ENCODE measurements at places on chromosomes 12 and 14.

- no peak for DNase-seq
Observed at GRCh38 chr14:73244541-73245290, 7.4 kb downstream of the PAPLN start.

- no peak for DNase-seq
Observed at GRCh38 chr12:56257491-56258067, 605 bp downstream of the ANKRD52 start.

DNA sequence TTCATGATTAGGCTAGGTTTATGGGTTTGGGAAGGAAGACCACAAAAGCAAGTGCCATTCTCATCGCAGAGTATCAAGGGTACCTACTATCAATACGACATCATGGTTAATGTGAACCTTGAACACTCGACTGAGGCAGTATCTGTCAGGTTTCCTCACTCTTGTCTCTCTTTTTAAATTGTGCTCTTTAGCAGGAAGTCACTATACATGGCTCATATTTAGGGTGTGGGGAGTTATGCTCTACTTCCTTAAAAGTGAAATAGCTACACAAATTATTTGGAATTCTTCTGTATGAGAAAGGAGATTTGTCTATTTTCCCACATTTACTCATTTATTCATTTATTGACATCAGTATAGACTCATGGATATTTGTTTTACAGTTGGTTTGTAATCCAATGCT, 5.9 kb upstream of the CLEC4E start:
- no peak for DNase-seq

DNA sequence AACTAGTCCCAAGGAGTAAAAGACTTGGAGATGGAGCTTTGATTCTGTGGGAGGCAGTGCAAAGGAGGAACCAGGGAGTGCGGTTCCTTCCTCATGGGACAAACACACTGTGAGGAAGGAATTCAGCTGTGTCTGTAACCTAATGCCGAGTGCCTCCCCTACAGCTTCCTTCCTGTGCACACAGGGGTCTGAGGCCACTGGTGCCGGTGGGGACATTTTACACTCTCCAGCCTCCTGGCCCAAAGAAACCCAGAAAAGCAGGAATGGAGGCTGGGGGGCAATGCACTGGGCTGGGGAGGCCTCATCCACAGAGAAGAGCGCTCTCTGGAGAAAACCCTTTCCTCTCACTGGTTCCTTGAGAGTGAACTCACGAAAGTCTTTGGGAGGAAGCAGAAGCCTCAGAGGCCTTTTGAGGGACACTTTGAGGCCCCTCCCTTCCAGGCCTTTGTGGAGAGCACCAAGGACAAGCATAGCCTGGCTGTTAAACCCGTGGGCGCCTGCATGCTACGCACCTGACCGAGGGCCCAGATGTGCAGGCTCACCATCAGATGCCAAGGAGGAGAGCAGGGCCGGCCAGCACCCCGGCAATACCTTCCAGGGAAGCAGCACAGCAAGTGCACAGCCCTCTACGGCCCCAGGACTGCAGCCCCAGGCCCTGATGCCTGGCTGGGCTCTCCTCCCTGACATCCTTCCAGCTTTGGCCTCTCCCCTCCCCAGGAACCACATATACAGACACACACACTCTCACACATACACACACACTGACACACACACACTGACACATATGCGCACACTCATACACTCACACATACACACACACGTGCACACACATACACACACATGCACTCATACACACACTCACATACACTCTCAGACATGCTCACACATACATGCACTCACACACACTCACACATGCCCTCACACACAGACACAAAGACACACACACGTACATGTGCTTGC, 52.0 kb downstream of the NFKBIA start:
- no peak for DNase-seq

GRCh38 chr14:80136358-80136757, 74.9 kb downstream of the DIO2 start:
- no peak for DNase-seq

DNA sequence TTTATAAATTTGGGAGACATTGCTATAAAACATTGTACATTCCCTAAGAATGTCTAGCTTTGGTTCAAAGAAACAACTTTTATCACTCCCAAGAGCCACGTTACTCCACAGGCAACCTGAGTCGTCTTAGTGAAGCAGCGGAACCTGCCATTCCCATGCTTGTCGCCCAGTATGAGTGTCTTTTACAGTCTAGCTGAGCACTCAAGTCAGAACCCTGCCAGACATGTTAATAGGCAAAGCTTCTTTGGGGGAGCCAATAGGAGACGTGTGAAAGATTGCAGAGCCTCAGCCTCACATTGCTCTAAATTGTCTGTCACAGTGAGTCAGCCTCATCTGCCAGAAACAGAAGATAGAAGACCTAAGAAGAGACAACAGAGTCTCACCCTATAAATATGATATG, 541.6 kb upstream of the FLRT2 start:
- no peak for DNase-seq

DNA sequence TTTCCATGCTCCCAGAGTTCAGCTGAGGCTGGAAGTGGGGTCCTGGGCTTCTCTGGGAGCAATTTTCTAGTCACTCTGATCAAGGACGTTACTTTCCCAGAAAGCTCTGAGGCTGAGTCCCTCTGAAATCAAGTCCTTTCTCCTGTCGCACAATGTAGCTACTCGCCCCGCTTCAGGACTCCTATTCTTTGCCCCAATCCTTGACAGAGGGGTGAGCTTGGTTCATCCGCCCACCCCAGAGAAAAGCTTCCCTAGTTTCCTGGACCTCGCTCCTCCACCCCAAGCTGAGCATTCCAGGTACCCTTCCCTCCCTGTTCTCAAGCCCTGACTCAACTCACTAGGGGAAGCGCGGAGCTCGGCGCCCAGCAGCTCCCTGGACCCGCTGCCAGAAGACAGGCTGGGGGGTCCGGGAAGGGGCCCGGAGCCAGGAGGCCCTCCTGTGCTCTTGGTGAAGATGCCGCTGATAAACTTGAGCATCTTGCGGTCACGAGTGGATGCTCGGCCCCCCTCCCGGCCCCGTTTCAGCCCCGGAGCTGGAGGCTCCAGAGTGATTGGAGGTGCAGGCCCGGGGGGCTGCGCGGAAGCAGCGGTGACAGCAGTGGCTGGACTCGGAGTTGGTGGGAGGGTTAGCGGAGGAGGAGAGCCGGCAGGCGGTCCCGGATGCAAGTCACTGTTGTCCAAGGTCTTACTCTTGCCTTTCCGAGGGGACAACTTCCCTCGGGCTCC, 1.6 kb downstream of the AGAP2 start:
- no peak for DNase-seq

- no peak for DNase-seq
Observed at GRCh38 chr12:8493084-8493483, 20.2 kb upstream of the CLEC4D start.

- DNase-seq = no peak
Observed at GRCh38 chr12:89517720-89518119, 6.9 kb downstream of the GALNT4 start.

- DNase-seq = no peak
Observed at GRCh38 chr14:79375356-79375755, 835.9 kb downstream of the DIO2 start.

- no peak for DNase-seq
Observed at GRCh38 chr12:18643681-18644080, 94.1 kb downstream of the PLCZ1 start.

DNA sequence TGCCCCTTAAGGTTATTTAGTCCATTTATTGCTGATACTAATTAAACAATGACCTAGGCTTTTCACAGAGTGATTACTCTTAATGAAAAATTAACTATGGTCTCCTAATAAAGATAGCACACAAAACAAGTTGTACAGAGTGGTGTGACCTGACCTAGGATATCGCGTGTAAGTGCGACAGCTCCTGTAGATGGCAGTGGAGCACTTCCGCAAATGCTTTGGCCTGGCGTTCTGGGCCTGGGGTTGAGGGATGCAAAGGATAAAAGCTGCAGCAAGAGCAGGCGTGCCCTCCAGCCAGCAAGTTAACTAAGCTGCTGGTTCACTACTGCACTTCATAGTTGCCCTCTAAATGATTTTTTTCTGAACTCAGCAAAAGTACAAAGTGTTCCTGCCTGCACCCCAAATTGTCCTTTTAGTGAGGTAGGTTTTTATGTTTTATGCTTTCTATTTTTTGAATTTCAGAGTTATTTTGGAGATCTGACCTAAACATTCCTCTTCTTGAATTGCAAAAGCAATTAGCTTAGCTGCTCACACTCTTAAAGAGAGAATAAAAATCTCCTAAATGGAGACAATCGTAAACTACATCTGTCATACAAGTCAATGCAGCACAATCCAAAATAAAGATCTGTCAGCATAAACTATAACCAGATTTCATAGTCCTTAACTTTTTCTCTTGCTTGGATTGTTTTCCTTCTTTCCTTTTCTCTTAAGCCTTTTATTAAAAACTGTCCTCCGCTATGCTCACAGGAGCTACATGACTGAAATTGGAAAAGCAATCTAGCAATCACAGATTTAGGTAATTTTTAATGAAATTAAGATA, 379.6 kb downstream of the LRIG3 start:
- DNase-seq = no peak

DNA sequence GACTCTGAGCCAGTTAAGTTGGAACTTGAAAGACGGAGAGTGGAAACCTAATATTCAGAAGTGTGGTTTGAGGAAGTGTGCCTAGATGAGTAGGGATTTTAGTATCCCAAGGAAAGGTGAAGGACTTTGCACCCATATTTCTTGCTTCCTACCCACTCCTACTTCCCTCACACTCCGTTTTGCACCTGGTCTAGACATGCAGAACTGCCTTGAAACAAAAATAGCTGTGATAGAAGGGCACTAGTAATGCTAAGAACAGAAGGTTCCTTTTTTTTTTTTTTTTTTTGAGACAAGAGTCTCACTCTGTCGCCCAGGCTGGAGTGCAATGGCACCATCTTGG, 732 bp upstream of the ARF3 start:
- no peak for DNase-seq

DNA sequence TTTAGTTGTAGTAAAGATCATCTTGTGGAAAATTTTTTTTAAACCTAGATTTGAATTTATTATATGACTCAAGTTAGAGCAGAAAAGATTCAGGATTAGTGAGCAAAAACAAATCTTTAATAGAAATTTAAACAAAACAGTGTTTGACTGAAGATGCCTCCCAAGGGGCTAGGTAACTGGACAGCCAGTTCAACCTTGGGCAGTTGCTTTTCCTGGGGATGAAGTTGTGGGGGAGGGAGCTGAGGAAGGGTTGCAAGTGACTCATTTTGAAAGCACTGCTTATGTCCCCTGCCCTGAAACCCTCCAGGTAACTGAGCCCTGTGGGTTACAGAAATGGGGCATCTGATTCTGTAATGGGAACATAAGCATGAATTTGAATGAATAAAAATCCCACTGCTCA, 13.1 kb downstream of the CFAP54 start:
- no peak for DNase-seq

DNA sequence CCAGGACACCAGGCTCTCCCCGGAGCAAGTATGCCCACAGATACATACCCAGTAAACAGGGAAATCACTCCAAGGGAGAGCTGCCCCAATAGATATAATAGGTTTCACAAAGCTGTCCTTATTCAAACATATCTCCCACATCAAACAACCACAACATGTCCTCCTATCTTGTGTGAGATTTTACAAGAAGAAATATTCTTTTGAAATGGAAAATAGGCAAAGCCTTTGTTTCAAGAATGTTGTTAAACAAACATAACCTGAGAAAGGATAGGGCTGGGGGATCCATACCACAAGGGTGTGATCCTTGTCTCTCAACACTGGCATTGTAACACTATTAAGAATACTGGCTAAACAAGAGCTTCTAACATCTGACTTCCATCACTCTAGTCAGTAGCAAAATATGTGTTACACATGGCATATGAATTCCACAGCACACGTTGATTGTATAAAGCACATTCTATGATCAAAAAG, 32.9 kb downstream of the LGR5 start:
- no peak for DNase-seq

GRCh38 chr12:24586293-24586692, 362.6 kb downstream of the BCAT1 start:
- no peak for DNase-seq

DNA sequence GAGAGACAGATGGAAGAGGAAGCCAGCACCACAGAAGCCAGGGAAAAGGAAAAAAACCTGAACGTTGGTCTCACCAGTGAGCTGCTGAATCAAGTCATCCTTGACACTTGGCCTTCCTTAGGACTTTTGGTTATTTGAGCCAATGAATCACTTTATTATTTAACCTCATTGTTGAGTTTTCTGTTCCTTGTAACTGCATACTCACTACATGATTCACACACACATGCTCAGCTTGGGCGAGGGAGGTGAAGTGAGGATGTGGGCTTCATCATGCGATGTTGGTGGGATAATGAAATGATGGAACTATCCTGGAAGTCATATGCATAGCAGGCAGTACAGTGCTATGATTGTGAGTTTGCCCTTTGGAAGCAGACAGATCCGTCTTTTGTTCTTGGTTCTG, 40.6 kb upstream of the RPH3A start:
- no peak for DNase-seq

DNA sequence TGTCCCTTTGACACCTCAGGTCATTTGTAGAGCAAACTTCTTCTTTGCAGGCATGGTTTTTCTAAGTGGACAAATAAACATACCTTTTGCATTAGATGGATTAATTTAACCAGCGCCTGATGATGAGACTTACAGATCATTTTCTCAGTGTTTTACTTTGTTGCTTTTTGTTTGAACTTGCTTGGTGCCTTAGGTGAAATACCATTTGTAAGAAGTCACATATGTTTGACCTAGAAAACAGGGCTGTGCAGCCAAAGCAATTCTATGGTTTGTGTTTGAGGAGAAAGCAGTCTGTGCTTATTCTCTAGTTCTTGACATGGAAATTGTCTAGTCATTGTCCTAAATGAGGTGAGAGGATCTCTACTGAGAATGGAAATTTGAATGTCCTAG, 111.1 kb downstream of the DIP2B start:
- DNase-seq = no peak

- DNase-seq = no peak
Observed at GRCh38 chr12:109910969-109911348, 10.9 kb downstream of the TCHP start.

GRCh38 chr14:61321385-61322010, at the start of gene PRKCH:
TSS of gene PRKCH (plus strand) at chr14:61321579. CDS start at chr14:61322102, 523 bp downstream.
- DNase-seq = peak; percentile 73

DNA sequence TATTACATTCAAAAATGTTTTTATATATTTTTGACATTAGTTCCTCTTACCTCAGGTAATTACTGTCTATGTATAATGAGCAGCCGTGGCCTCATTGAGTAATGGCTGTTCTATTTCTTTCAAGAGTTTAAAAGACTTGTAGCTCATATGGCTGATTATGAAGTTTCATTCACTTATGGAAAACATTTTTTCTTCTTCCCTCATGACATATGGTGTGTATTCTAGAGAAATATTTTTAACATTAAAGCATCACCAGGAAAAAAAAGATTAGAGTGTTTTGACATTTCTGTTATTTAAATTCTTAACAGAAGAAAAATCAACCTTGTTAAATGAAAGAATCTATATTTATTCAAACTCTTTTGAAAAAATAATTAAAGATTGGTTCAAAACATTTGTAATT, 422.4 kb downstream of the TMEM117 start:
- DNase-seq = no peak

DNA sequence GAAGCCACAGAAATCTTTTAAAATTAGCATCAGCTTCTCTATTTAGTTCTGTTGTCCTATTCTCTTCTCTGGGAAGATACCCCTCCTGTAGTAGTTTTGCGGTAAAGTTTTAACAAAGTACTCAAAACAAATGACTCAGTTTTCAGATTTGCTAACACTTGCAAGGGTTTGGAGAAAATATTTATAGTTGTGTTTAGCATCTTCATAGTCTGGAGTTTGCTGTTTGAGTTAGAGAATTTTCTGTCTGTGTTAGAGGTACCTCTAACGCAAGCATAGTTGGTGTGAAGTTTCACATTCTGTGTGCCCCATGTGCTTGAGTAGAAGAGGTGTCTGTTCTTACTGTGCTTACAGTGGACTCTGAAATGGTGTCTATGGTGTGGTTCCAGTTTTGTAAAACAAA, 36.0 kb downstream of the ANKRD9 start:
- DNase-seq = no peak

- DNase-seq = no peak
Observed at GRCh38 chr12:51864833-51865670, 16.5 kb upstream of the FIGNL2 start.
